WERI-Rb-1 (cell line): ENCODE measurements at places on chromosomes 7 and 10.
A peak's percentile ranks its signal among the peaks of the same experiment; 100 is the strongest.

GRCh38 chr7:9835199-9835598 lies 1138.5 kb upstream of the PHF14 start:
- DNase-seq = no peak

DNA sequence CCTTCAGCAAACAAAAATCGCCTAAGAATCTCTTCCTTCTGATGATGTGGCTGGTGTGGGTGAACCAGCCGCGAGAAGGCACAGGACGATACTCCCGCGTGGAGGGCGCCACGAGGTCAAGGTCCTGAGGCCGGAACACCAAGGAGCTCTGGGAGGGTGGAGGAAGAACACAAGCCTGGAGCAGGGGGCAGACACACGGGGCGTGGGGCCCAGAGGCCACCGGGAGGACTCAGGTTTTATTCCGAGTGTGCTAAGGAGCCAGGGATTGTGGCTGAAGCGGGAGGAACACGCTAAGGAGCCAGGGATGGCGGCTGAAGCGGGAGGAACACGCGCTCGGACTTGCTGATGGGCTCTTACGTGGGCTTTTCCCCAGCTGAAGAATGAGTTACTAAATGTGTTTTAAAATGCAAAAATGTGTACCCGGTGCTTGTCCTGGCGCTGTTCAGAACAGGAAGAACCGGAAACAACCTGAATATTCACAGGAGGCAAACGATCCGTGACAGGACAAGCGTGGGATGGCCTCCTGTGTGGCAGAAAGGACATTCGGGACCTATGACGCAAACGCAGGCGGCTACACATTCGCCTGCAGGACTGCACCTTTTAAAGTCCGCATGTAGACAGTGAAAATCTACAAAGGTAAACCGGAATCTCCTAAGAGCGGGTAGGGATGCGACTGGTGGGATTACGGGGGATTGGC lies 64.0 kb downstream of the MAD1L1 start:
- DNase-seq = no peak

DNA sequence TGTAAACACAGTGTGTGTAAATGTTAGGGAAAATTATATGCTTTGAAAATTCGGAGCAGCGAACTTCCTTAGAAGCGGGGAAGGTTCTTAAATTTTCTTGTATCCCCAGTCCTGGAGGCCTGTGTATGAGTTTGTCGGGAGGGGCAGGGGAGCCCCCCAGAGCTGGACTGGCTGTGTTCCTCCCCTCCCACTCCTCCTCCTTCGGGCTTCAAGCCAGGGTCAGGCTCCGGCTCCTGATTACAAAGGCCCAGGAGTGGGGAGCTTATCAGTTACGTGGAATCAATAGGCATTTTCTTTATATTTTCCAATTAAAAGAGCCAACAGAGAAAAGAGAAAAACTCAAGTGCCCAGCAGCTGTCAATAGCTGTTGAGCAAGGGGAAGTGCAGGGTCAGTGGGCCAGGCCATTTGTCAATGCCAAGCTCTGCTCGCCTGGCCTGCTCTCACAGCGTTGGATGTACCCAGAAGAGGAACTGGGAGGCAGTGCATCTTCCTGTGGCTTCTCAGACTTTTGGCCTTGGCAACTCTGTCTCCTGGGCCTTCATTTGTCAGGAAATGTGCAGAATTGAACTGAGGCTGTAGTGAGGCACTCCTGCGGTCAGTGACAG lies 156.9 kb upstream of the PCBD1 start:
- no peak for DNase-seq

DNA sequence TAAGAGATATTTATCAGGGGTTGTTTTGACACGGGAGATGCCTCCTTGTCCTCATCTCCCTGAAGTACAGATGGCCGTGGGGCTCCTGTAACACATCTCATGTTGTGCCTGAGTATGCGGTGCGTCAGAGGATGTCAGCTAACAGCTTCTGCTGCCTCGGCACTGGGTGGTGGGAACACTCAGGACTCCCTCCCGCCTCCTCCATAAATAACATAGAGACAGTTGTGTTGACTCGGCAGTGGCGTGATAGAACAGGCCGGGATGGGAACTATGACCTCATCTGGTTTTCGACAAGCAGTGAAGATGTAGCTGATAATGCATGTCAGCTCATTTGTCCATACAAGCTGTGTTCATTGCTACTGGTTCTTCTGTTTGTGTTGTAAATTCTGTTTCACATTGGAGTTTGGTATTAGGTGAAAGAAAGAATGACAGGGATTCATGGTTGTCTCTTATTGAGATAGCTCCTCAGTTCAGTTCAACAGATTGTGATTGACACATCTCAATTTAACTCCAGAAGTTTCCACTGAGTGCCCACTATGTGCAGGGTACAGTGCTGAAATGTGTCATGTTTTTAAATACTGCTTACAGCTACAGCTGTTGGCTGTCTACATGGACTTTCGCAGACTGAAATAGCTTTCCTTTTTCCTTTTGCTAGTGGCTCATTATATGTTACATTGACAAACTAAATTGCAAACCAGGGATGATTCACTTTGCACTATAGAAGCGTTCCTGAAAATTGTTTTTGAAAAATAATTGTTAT lies 87.4 kb downstream of the CHN2 start:
- DNase-seq = no peak

- no peak for DNase-seq
Observed at GRCh38 chr7:139784648-139785047, 6.8 kb upstream of the HIPK2 start.

- no peak for DNase-seq
Observed at GRCh38 chr7:79034730-79035129, 418.7 kb downstream of the MAGI2 start.

GRCh38 chr10:61975391-61975932 lies 74.0 kb downstream of the ARID5B start:
- no peak for DNase-seq

GRCh38 chr10:70984986-70985722 lies 96.8 kb upstream of the PCBD1 start:
- no peak for DNase-seq

DNA sequence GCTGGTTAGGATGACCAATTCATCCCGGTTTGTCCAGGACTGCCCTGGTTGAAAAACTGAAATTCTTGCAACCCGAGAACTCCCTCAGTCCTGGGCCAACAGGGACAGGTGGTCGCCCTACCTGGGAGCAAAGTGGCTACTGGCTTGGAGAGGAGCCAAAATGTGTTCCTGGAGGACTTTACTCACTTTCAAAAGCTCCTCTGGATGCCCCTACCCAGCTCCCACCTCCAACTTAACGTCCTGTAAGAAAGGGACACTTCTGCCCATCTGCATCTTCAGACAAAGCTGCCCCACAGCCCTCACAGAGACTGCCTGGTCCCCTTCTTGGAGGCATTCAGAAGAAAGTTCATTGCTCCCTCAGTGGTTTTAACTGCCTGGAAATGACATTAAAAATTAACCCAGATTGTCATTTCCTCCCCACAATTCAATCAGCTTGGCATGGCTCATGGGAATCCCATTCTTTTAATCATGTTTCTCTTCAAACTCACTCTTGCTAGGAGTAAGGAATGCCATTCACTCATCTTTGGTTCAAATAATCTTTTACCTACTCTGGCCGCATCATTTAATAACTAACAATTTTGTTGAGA lies 24.0 kb upstream of the HSPA12A start:
- no peak for DNase-seq

DNA sequence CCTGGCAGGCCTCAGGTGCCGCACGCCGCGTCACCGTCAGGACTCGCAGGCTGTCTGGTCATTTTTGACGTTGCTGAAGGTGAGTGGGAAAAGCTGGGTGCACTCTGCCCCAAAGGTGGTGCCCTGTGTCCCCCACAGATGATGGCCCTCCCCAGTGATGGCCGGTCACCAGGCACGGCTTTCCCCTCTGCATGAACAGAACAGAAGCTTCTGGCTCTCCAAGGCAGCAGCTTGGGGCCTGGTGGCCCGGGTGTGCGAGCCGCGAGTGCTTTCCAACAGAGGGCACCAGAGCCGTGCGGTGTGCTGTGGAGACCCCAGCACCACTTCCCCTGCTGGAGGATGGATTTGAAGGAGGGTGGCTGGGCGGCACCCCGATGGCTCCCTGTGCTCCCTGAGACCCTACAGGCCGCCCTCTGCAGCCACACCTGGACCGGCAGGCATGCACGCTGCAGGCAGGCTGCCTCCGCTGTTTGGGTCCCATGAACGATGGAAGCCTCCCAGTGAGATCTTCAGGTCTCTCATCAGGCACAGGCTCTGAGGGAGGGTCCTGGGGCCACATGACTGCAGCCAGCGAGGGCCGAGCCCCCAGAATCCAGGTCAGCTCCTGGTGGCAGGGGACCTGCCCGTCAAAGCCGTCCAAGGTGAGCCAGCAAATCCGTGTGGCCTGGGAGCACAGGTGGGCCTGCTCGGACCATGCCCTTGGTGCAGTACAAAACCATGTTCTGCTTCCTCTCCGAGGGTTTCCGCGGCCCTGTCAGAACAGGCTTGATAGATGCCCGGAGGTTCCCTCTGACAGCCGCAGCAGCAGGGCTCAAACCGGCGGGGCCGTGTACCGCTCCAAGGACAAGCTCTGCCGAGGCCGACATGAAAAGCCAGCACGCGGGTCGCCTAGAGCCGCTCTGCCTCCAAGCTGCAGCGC lies 195.4 kb downstream of the EBF3 start:
- DNase-seq = peak; percentile 53

- no peak for DNase-seq
Observed at GRCh38 chr7:7766671-7767070, 48.3 kb upstream of the RPA3 start.

- no peak for DNase-seq
Observed at GRCh38 chr7:25598765-25599164, 370.5 kb upstream of the NPVF start.

DNA sequence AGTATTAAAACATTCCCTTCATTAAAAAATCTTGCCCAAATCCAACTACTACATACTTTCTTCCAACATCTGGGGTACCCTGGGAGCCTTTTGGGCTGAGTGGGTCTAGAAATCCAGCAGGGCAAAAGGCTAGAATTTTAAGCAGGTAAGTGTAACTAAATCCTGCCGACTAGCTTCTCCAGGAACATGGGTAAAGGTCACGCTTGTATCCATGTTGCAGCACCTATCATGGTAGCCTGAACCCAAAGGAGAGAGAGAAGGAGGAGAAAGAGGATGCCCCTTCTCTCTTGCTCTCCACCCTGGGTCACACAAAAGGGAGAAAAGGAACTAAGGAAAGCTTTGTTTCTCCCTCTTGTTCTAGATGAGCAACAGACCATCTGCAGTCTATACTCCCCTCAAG lies 53.3 kb downstream of the ZNF680 start:
- no peak for DNase-seq

GRCh38 chr7:106775552-106775936 lies 89.5 kb upstream of the PIK3CG start:
- no peak for DNase-seq

DNA sequence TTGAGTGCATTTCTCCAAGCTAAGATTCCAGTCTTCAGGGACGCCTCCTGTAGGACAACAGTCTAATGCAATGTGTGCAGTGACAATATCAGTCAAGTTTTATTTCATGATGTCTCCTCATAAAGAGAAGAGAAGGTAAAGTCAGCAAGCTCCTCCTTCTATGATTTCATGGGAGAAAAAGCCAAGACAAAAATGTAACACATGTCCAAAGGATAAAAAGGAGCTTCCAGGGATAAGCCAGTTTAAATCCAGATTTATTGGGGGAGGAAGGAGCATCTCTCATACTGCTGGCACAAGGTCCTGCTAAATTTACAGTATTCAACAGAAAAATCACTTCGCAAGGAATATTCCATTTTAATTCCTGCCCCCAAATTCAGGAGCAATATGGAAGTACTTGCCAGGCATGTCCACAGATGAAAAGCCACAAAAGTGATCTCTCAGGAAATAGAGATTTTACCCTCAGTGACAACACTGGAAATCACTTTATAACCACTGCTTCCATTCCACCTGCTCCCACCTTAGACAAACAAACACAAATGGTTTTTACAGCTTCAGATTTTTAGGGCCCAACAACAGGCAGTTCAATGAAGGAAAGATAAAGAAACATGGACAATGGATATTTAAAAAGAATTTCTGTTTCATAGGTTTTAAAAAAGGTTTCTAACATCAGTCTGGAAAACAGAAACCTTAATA lies 677.5 kb upstream of the C7orf33 start:
- DNase-seq = no peak

DNA sequence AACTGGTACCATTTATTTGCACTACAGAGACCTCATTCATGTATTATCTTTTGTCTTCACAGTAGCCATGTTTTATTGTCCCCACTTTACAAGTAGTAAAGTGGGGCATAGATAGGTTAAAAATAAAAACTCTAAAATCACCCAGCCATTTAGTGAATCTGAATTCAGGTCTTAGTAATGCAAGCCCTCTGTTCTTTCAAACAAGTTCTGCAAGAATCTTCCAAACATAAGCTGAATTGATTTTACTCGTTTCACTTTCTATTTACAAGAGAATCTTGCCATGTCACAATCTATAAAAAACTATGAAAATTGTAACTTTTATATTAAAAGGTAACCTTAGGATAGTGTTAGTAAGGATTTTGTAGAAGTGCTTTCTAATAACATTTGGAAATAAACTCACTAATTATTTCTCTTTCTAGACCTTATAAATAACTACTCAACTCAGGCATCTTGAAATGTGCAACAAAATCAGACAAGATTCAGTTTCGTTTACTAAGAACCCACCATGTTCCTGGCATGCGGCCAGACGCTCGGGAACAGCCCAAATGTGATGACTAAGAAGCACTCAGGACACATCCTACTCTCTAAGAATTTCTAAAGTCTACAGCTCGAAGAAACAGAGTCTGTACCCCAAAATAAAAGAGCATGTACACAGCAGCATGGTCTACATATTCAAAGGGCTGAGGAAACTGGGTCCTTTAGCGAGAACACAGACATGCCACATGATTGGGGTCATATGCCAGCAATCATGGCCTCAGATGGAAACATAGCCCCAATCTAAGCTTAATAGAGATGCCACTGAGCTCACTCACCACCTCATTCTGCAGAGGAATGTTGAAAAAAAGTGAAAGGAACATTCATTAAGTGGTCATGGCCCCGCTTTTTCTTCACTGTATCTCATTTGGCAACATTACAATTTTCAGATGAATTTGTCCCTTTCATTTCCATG lies 167.6 kb downstream of the AMPH start:
- DNase-seq = no peak

- no peak for DNase-seq
Observed at GRCh38 chr10:50577010-50577409, 46.7 kb downstream of the SGMS1 start.

GRCh38 chr10:37687581-37687980 lies 169.8 kb downstream of the ZNF248 start:
- no peak for DNase-seq

DNA sequence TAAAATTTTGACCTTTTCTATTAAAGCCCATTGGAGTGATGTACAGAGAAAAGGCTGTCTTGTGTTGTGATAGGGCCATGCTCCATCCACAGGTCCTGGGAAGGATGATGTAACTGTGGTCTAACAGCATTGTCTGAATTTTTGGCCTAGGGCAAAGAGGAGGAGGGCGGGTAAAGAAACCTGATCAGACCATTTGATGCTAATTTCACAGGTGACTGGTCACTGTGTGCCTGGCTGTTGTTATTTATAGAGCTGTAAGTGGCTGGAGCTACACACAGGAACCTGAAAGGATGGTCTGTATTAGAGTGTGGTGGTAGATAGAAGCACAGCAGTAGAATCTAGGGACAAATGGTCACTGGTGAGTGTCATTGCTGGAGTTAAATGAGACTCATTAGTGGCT lies 182.1 kb downstream of the AUTS2 start:
- DNase-seq = no peak

GRCh38 chr7:43110791-43111535 lies 1.5 kb upstream of the HECW1 start:
- DNase-seq = no peak

GRCh38 chr10:64060389-64060788 lies 539.2 kb downstream of the REEP3 start:
- DNase-seq = no peak
